Small intestine (tissue), 16 donors: ENCODE measurements at places on chromosomes 4 and X.

- DNase-seq = peak; percentile 1
These were observed 359.0 kb upstream of the MAGEB16 start for GRCh38 chrX:35439034-35439660.

GRCh38 chr4:100519205-100519604 is 1.4 kb upstream of the EMCN start:
- DNase-seq = no peak

DNA sequence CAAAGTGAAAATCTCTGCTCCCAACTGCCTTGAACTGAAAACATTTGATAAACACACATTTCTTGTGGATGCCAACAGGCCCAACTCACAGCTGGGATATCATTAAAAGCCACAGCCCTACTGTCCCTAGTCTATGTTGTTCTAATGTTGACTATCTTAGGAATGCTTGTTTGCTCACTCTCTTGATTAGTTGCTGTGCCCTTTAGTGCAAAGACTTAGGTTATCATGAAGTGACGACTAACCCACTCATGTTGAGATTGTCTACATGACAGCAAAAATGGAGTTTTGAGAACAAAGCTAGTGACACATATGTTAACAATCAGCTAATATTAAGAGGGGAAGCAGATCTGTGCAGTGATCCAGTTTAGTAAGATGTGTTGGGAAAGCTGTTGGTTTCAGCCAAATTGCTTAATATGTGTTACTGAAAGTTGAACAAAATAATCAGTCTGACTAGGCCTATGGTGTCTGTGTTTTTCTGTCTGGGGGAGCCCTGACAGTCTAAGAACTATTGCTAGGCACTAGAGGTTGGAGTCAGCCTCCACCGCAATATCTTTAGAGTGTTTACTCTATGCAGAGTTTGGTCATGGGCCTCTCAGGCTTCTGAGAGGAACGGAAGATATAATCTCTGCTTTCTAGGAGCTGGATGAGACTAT is 125.5 kb downstream of the ATG4A start:
- no peak for DNase-seq

- no peak for DNase-seq
These were observed 57.9 kb downstream of the CCKAR start for GRCh38 chr4:26432419-26432818.

- no peak for DNase-seq
These were observed 109.9 kb downstream of the TLL1 start for GRCh38 chr4:165982934-165983333.

- DNase-seq = no peak
These were observed 7.9 kb upstream of the EMCN start for GRCh38 chr4:100525686-100526085.

DNA sequence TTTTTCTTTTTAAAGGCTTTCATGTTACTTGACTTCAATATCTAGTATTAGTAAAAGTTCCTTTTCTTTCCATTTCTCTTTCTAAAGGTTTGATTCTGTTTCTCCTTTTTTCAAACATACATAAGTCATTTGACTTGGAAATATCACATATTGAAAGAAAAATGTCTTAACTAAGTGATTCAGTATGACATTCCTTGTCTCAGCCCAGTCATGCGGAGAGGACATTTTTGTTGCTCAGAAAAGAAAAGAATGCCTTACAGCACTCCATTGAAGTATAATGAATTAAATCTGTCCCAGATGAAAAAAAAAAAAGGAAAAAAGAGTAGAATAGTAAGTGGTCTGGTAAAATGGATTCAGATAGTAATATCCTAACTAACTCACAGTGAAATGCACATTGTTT is 466.1 kb downstream of the ADGRL3 start:
- no peak for DNase-seq

GRCh38 chr4:4405358-4405962 is 18.6 kb downstream of the NSG1 start:
- no peak for DNase-seq

- no peak for DNase-seq
These were observed 29.3 kb downstream of the CXorf58 start for GRCh38 chrX:23937100-23937499.

DNA sequence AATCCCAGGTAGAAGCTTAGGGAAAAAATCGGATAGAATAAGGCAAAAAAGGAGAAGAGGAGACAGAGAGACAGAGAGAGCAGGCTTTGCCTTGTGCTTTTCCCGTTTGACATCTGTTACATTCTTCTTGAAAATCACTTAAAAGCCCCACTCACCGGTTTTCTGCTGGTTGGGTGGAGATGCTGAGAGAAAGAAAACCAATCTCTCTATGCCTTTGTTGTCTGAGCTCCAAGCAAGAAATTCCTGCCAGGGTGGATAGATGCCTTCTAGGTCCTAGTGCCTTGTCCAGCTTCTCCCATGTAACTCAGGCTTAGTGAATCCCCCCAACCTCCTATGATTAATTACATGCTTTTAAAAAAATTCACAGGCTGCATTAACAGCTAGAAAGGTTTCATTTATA is at the start of gene DCX:
DCX (minus strand) TSS at position 210 of the 400 bp plus-strand sequence. CDS start 1,794 bp downstream, outside the sequence.
- DNase-seq = no peak

- no peak for DNase-seq
These were observed 23.9 kb upstream of the PRDM8 start for GRCh38 chr4:80173401-80173800.

- no peak for DNase-seq
These were observed 766.9 kb upstream of the PCDH10 start for GRCh38 chr4:132382243-132382642.

- DNase-seq = no peak
These were observed 171.8 kb upstream of the TBL1X start for GRCh38 chrX:9293051-9293496.

DNA sequence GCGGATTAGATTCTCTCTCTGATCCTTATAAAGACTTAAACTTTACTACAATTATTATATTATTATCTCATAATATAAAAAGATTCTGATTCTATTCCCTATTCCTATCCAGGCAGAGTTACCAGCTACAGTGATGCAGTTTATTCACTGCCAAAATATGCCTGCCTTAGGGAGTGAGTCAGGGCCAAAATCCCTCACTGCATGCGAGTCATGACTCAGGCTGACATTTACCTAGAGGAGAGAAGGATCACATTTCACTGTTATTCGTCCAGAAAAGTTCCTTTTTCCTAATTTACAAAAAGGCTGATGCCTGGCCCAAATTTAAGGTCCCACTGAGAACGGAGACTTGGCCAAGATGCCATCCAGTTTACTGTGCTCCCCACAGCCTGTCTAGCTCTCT is 168.5 kb upstream of the LDB2 start:
- DNase-seq = no peak

DNA sequence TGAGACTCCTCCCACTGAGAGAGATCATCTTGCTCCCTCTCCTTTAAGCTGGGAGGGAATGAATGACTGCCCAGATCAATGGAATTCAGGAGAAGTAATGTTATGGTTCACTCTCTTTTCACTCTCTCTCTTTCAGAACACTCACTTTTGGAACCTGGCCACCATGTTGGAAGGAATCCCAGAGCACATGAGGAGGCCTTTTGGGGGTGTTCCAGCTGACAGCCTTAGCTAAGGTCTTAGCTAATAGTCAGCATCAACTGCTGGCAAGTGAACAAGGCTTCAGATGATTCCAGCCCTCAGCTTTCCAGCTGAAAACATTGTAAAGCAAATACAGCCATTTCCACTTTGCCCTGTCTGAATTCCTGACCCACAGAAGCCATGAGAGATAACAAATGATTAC is 124.0 kb upstream of the CLNK start:
- no peak for DNase-seq

- no peak for DNase-seq
These were observed 96.5 kb upstream of the MAP3K15 start for GRCh38 chrX:19611636-19612376.

- no peak for DNase-seq
These were observed 23.8 kb downstream of the ARFIP1 start for GRCh38 chr4:152803541-152803940.

DNA sequence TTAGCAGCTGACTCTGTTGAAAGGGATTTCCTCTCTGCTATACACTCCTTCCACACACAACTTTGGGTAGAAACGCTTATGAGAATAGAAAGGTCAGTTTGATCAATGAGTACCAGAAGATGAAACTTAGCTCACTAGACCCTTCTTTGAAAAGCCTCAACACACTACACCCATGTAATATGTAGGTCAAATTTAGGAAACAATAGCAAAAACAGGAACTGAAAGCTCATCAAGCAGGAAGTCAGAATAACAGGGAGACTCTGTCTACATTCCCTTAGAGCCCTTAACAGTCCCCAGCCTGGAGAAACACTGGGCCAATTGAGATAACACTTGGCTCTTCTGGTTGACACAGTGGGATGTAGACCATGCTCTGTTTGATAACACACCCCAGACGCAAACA is 30.7 kb downstream of the SRPX2 start:
- DNase-seq = no peak

DNA sequence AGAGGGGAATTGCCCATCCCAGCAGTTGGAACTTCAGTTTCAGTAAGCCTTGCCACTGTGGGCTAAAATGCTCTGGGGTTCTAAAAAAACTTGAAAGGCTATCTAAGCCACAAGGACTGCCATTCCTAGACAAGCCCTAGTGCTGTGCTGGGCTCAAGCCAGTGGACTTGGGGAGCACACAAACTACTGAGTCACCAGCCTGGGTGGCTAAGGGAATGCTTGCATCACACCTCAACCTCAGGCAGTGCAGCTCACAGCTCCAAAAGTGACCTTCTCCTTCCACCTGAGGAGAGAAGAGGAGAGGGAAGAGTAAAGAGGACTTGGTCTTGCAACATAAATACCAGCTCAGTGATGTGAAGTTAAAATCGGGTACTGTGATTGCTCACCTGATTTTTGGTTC is 116.7 kb upstream of the GLRA2 start:
- DNase-seq = no peak

DNA sequence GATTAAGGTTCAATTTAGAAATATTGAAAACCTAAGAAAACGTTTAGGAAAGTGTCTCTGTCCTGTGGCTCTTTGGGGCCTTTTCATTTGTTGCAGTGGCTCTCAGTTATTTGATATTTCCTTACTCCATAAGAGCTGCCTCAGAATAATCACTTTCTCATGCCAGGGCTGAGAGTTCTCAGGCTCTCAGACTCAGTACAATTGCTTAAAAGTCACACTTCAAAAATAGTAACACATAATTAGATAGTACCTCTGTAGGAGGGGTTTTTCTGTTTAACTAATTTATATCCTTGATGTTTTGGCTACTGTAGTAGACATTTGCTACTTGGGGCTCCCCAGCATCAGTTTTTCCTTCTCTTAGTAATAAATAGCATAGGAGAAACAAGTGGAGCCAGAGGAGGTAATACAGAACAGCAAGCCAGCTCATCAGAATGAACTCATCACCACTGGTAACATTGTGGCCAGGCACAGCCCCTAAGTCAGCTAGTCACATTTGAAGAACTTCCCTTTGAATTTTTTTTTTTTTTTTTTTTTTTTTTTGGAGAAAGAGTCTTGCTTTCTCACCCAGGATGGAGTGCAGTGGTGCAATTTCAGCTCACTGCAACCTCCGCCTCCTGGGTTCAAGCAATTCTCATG is 8.0 kb upstream of the HNRNPD start:
- no peak for DNase-seq

DNA sequence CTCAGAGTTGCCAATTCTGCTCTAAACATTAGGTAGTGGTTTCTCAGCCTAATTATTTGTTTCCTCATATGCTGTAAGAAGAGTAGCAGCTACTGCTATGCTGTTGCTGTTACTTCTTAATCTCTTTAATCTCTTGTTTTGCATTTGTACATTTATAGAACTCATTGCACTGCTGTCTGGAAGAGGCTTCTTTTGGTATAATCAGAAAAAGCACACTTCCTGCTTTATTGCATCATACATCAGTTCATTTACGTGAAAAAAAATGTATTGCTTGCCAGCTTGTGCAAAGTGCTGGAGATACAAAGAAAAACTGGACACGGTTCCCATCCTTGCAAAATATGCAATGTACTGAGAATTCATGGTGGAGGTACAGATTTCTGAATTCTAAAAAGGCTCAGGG is 332.0 kb downstream of the GRXCR1 start:
- no peak for DNase-seq

DNA sequence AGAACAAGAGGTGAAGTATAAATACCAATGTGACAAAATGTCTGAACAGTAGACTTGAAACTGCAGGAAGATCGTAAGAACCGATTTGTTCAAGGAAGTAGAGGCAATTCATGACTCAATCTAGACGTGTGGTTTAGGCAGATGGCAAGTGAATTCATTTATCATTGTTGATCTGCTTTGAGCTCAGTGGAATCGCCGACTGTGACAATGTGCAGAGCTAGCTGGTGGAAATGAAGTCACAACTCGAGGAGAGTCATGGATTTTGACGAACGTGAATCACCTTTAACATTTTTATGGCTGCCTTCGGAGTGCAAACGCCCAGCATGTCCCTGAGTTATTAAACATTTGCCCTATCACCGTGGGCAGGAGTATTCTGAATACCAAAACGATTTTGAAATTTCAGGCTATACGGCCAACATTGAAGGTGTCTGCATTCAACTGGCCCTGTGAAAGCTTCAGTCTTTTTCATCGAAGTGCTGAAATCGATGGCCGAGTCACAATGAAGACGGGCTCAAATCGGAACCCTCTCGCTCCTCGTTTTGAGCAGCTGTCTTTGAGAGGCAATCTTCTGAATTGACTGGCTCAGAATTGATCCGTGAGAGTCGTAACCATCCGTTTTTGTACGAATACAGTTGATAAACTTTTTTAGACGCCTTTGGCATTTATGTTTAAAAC is 689 bp upstream of the OGT start:
- peak; percentile 61 for DNase-seq

DNA sequence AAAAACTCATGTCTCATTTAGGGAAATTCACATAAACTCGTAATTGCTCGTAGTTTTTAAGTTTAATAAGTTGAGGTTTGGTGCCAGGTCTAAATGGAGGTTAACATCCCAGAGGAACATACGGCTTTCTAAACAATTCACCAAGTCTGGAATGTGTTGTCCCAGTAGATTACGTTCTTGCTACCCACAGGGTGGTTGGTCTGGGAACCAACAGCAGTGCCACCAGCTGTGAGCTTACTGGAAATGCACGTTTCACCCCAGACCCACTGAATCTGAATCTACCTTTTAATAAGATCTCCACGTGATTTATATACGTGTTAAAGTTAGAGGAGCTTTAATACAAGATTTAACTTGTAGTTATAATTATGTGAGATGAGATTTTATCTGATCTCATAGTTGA is 134.3 kb downstream of the BMPR1B start:
- no peak for DNase-seq
